ENCODE measurements at places on chromosomes 1 and 21.

GRCh38 chr1:14194511-14194910 lies 404.0 kb upstream of the KAZN start:
- no peak for DNase-seq

GRCh38 chr21:44273046-44273445 lies 11.3 kb upstream of the DNMT3L start:
- no peak for DNase-seq

GRCh38 chr1:21874778-21875547 lies 62.1 kb downstream of the HSPG2 start:
- DNase-seq: no peak

DNA sequence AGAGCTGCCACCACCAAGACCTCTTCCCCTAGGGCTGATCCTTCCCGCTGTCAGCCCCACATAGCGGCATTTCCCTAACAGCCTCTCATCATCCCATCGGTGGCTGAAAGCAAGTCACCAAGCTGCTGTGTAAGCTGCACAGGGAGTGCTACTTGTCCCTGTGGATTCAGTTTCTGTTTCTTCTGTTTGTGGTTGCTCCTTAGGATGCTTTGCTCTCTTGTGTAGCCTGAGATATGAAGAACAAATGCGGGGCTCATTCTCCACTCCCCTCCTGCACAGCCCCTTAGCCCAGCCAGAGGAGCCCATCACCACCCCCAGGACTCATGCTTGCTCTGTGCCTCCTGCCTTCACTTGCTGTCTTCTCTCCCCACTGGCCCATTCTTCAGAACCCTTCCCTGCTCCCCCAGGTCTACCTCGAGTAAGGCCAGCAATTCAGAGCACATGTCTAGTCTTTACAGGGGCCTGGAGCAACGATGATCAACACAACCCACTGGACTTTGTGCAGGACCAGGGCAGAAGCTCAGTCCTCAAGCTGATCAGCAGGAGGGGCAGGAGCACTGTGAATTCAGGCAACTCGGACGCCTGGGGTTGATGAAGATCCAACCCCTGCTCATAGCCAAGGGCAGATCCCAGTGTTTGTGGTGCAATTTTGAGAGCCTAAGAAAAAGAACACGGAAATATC lies 82.6 kb upstream of the GALNT2 start:
- no peak for DNase-seq

DNA sequence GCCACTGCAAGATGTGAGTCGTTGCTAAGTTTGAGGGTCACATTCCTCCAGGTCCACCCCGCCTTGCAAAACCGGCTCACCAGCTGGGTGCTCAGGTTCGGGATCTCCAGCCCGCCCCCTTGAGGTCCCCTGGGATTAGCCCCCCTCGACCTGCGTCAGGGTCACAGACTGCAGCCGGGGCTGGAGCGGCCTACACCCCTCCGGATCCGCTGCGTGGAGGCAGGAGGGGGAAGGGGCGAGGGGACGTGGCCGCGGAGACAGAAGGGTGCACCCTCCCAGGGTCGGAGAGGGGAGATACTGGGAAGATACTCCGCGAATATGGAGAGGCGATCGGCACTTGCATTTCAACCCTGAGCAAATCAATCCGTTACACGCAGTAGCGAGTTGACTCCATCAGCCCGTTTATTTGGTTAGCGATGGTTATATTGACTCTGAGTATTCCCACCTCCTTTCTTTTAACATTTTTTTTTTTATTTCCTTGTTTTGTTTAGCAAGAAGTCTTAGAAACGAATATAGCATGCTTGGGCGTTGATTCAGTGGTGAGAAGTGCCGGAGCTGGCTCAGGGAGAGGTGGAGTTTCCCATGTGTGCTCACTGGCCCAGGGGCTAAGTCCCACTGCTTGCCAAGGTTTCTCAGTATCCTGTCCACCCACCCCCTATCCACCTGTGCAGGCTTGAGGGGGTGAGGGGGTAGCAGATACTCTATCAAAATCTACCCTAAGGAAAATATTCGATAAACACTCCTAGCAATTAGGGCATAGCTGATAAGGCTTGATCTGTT lies 997 bp downstream of the IFNAR2 start:
- peak; percentile 39 for DNase-seq

- no peak for DNase-seq
These were observed 53.6 kb downstream of the KIF21B start for GRCh38 chr1:200969726-200970561.

- DNase-seq: no peak
These were observed 319.2 kb upstream of the RUNX1 start for GRCh38 chr21:35368326-35368725.

GRCh38 chr1:200184196-200184595 lies 156.7 kb downstream of the NR5A2 start:
- DNase-seq: peak; percentile 40

- DNase-seq: no peak
These were observed 6.6 kb upstream of the TMEM167B start for GRCh38 chr1:109083923-109084322.

DNA sequence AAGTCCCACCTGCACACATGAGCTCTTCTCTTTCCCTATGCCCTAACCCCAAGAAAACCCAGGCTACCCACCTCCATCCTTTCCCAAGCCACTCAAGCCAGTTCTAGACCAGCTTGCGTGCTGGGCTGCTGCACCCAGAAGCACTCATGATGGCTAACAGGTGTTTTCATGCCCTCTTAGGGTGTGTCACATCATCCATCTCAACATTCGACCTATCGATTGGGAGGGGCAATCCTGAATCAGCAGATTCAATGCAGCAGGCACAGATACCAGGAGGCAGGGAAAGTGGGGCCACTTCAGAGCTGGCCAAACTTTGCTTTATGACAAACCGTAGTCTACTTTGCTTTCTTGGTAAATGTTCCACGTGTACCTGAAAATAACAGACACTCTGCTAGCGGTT lies 6.6 kb upstream of the PRMT2 start:
- no peak for DNase-seq

DNA sequence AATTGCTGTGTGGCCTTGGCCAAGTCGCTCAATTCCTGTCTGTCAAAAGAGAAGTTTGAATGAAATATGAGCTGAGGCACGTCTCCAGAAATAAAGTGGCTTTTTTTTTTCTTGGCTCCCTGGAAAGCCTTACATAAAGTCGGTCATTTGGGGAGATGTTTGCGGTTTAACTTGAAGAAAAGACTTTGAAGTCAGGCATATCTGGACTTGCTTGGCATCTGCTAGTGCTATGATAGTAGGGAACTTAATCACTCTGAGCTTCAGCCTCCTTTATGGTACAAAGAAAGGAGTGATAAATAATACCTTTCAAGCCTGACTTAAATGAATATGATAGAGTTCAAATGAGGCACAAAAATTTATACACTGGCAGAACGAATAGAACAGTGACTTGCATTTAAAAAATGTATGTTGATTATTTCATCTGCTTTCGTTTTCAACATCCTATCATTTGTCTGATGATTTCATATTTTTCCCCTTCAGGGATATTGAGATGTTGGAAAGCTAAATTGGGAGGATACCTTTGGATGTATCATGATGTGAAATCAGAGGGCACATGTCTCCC lies 60.2 kb downstream of the FASLG start:
- no peak for DNase-seq

DNA sequence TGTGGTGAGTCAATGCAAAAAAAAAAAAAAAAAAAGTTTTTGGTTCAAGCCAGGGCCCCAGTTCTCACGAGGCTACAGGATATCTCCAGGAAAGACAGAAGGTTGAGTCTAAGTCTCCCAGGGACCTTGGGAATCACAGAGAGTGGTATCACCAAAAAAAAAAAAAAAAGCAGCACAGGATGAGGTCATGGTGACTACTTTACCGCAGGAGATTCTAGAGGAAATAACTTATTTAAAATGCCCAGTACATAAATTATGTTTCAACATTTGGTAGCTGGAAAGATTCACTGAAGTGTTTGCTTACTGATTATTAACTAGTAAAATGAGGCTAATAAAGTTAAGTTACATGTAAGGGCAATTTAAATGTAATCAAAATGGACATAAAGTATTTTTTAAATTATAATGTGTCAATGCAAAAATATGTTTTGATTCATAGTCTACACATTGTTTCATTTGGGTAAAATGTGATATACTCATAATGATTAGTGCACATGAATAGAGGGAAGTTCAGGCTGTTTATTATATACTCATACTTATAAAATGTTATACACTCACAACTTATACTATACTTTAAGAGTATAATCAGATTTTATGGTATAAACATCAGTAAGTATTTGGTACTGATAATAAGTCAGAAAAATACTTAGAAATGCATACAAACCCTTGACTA lies 84.1 kb downstream of the PLPPR5 start:
- no peak for DNase-seq

DNA sequence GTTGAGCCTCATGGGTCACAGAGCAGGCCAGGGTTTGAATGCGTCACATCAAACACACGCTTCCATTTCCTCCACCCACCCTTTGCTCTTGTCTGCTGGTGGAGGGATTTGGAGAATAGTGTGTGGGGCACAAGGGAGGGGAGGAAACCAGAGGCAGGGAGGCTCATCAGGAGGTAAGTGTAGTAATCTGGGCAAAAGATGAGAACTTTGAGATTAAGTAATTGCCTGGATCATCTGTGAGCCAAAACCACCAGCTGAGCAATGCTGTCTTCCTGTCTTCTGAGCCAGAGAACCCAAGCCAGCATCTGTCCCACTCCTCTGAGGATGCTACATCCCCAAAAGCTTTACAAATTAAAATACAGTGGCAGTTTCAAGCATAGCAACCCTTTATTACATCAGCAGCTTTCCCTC lies 45.2 kb downstream of the C8B start:
- no peak for DNase-seq

GRCh38 chr1:77834771-77835334 lies 53.6 kb upstream of the NEXN start:
- DNase-seq: no peak

DNA sequence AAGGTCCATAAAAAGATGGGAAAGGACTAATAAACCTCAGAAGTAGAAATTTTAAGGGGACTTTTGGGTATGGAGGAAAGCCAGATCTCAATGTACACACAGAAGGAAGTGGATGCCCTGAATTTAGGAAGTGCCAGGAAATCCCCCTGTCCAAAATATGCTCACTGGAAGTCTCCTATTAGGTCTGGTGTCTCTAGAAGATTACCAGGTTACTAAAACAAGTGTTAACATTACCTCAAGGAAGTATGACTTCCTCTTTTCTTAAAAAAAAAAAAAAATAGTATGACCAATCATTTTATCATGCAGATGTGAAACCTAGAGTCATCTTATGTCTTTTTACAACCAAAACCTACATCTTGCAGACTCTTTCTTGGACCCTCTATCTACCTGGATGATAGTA lies 30.7 kb downstream of the CD58 start:
- DNase-seq: no peak

DNA sequence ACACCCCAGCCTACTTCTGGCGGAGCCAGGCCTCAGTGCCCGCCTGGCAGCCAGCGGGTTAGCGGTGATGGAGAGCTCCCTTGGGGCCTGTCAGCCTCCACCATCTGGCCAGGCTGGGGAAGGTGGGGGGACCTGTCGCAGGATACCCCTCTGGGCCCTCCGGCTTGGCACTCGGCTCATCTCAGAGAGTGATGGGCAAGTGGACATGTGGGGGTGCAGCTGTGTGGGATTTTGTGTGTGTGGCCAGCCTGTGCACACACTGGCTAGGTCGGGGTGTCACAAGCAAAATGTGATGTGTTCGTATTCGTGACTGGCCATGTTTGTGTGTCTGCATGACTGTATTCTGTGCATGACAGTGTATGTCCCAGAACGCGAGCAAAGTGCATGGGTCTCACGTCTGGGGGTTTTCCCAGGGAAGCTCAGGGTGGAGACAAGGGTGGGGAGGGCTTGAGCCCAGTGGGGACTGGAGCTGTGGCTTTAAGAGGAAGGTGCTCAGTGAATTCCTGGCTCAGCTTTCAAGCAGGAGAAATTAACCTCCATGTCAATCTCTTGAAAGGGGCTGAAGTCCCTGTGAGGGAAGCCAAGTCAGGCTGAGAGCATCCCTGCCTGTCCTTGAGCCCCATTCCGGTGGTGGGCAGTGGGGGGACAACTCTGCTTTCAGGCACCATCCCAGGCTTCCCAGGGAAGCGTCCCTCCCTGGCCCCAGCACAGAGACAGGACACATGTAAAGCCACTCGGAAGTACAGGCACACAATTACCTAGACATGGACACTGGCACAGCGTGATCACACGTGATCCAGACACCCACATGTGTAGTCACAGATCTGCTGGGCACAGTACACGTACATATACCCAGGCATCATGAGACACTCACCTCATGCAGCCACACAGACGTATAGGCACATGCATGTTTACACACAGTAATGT lies 21.1 kb upstream of the ADGRB2 start:
- DNase-seq: no peak

DNA sequence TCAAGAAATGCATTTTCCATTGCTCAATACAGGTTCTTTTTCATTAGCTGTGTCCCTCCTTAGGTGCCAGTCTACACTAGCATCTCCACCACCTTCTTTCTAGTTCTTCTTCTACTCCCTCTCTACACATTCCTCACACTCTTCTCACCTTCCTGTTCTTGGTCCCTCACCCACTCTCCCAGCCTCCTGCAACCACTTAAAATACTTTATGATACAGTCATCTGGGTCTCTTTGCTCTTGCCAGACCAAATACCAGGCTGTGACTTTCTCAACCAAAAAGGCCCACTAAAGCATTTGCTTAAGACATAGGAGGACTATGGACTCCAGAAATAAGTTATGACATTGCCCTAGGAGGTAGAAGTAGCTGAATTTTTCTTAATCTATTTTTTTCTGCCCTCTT lies 35.1 kb downstream of the PIGM start:
- DNase-seq: no peak

DNA sequence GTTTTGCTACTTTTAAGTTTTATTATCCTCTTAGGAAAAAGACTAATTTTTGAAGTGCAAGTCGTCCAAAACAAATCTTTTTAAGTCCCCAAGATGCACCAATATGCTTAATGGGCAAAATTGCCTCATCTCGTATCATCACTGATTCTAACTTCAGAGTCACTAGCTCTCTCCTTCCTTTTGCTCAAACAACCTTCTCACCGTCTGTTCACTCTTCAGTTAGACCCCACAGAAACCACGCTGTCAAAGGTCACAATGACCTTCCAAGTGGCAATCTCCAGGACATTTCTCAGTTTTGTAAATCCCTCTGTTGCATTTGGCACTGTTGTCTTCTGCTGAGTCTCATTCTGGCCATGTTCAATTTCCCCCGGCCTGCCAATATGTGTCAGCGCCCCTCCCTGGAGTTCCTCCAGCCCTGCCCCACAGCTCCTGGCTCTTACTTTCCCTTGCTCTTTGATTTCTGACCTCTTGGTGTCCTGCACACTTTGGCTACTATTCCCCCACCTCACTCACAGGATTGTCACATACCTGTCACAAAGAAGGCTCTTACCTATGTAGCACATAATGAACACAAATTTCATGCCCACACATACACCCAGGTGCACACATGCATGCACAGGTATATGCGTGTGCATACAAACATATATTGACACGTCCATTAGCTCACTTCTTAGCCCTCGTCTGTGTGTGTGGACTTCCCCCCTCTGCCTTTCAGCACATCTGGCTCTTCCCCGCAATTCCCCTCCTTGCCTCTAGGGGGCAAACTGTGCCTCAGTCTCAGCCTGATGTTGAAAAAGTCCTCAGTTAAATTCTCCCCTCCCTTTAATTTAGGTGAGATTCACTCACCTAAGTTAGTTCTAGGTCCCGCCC lies 354.0 kb upstream of the DUSP10 start:
- DNase-seq: no peak

- DNase-seq: no peak
These were observed 2.9 kb downstream of the IPO13 start for GRCh38 chr1:43949678-43950077.
